ENCODE measurements at places on chromosomes 2 and 18. TPM values are rescaled to one million over a fixed set of nuclear protein-coding genes. Genes with fewer than 3 reads are reported as not detected.

- DNase-seq: no peak
These were observed 67.3 kb upstream of the SALL3 start for GRCh38 chr18:78912336-78912735.

DNA sequence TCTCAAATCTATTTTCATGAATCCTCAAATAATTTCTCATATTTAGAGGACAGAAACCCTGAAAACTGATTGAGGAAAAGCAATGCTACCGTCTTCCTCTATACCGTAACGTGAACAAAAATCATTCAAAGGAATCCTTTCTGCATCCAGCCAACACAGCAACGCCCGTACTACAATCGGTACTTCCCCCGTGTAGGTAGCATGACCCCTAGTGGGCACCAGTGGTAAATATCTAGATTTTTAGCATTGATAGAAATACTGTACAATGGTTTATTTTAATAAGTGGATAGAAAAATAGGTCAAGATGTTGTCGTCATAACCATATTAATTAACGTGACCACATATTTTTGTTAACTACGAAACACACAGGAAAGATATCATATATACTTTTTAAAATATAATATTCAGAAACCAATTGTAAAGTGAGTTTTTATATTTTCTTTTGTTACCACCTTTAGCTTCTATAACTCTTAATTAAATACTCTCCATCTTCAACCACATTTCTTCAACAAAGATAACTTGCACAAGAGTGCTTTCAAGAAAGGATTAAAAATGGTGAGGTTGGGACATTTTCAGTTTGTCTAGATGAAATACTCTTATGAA is 194.1 kb downstream of the SS18 start:
- no peak for DNase-seq

- no peak for DNase-seq
These were observed 60.3 kb upstream of the EML4 start for GRCh38 chr2:42108852-42109251.

DNA sequence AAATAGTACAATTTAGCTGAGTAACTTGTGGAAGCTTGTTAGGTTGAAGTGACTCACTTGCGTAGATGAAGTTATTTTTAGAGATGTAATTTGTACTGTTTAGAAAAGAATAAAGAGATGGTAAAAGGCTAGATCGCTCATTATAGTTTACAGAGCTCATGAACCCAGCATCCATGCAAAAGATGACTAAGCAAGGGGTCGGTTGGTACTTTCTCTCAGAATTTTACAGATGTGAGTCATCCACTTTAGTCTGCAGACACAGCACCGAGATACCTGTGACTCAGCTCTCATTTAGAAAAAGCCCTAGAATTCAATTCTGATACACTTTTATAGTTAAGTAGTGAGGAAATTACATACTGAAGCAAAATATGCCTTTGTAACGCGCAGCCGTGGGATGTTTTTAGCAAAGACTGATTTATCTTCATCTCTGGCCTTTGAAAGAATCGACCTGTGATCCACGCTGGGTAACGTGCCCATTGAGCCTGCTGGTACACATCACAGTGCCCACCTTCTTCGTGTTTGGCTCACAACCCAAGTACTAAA is 116.5 kb upstream of the FOSL2 start:
- DNase-seq: no peak

Gene CDH7
- not detected for total RNA-seq

DNA sequence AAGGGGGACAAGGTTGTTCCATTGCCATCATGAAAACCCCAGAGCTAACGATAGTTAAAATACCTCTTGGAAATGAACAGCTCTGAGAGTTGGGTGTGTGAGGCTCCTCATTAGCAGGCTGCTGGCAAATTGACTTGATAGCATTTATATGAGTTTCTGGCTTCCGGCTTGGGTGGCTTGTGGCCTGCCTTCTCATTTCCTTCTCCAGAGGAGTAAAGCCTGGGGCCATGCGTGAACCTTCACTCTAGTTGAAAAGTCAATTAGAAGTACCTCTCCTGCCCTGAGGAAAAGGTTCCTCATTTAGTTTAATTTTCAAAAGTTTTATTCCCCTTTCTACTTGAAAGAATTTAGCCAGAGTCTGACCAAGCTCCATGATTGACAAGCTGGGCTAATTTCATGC is 67.1 kb downstream of the MGAT5 start:
- DNase-seq: no peak

DNA sequence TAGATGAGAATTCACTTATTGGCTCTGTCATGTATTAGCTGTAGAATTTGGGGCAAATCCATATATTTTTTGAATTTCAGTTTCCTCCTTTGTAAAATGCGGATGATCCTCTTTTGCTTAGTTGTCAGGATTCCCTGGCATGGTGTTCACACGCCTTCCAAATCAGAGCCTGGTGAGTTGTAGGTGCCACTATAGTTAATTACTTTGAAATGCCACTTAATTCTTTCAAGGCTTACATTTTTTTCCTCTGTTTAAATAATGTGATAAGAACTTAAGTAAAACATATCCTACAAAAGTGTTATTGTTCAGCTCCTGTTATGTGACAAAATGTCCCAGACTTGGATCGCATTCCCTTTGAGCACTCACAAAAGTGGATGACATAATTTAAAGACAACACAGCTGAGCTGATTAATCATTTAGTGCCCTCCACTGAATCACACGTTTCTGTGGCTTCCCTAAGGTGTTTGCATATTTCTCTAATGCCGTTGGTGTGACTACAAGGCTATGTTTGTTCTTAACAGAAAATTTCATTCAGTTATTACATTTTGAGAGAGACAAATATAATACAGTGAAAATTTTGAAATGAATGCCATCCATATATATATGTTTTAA is 471.2 kb upstream of the CHST9 start:
- DNase-seq: no peak

Gene PRKAG3
- total RNA-seq: not detected

GRCh38 chr18:72201032-72201431 is 343.1 kb downstream of the CBLN2 start:
- DNase-seq: no peak

- DNase-seq: no peak
These were observed 156.2 kb downstream of the DTNA start for GRCh38 chr18:34866310-34866709.

DNA sequence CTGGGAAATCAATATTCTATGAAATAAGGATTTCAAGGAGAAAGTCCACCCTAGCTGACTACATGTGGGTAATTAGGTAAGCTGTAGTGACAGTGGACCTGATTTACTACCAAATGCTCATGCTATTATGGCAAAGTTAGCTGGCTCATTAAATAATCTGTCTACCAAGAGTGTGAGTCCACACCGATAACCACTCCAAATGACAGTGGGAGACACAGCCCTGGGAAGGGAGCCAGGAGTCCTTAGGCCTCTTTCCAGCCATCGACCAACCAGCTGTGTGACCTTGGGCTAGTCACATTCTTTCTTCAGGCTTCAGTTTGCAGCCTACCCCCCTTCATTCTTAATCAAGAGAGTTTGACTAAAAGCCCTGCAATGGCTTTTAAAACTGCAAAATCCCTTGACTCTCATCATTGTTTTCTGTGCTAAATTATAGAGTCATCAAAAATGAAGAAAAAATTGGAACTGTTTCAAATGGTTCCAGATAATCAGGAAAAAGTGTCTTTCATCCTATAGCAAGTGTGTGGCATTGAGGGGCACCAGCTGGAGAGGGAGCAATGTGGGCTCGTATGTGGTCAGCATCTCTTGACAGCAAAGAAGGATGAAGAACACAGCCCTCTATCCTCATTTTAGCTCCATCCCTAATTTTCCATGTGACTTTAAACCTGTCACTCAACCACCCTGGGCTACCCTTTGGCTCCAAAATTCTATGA is 45.6 kb upstream of the SLC14A2 start:
- DNase-seq: no peak

Gene C1GALT1C1L
- 1.1 TPM for total RNA-seq

GRCh38 chr2:220123751-220124150 is 496.3 kb downstream of the SLC4A3 start:
- DNase-seq: no peak

GRCh38 chr2:705971-706511 is 28.8 kb upstream of the TMEM18 start:
- no peak for DNase-seq

DNA sequence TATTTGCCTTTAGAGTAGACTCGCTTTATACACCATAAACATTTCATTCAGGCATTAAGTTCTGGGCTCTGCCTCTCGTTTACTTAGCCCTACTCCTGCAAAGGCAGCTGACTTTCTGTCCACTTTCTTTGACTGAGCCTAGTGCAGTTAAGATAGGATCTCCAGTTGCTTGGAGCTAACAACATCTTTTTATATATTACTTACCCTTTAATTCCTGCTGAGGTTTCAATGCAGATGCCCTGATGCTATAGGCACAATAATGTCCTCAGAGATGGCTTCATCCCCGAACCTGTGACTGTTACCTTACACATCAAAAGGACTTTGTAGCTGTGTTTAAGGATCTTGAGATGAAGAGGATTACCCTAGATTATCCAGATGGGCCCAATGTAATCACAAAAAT is 505.8 kb upstream of the TNP1 start:
- no peak for DNase-seq

Gene NEU2
- not detected for total RNA-seq

Measured in heart left ventricle (tissue), 16 donors.